ENCODE measurements at places on chromosomes 12 and 14. TPM values are rescaled to one million over a fixed set of nuclear protein-coding genes. Genes with fewer than 3 reads are reported as not detected.

GRCh38 chr14:94391281-94391975, 3.0 kb upstream of the SERPINA1 start:
- no peaks in the 10 kb centered on the region for H3K27me3 ChIP-seq
- H3K27ac ChIP-seq = no peak overlapping the region
- H3K4me3 ChIP-seq = no peak overlapping the region

GRCh38 chr12:112546996-112547395, 128.2 kb downstream of the PTPN11 start:
- no peaks in the 10 kb centered on the region for H3K27me3 ChIP-seq
- no peaks in the 10 kb centered on the region for H3K36me3 ChIP-seq
- no peak overlapping the region for H3K27ac ChIP-seq
- H3K4me3 ChIP-seq = no peak overlapping the region
- no peak for DNase-seq

DNA sequence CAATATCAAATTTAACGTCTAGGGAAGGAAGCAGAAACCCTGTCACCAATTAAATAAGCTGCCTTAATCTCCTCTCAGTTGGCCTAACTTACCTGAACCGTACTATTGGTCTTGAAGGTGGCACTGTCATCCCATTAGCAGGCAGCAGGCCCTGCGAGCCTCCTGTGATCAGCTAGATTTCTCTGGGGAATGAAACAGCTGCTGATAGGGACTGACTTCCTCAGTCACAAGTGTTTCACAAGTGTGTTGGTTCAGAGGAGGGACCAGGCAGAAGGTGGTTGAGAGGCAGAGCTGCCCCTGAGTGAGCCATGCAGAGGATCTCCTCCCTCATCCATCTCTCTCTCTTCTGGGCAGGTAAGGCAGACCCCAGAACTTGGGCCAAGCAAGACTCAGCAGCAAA, 166.8 kb downstream of the DAD1 start:
- no peak overlapping the region for H3K27ac ChIP-seq
- peaks cover 12% of the 10 kb centered on the region for H3K4me1 ChIP-seq
- H3K4me3 ChIP-seq = no peak overlapping the region
- no peak for DNase-seq

DNA sequence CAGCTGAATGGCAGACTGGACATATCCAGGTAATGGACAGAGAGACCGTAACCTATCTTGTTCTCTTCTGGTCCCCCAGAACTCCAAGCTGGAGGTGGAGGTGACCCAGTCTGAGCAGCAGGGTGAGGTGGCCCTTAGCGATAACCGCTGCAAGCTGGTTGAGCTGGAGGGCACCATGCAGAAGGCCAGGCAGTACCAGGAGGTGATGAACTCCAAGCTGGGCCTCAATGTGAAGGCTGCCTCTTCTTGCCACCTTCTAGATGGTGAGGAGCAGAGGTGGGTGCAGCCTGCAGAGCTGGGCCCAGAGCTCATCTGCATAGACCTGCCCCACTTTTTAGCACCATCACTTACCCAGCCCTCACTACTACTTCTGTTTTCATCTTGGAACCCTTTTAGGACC, 7.2 kb upstream of the KRT86 start:
- no peaks in the 10 kb centered on the region for H3K36me3 ChIP-seq
- no peaks in the 10 kb centered on the region for H3K27me3 ChIP-seq

DNA sequence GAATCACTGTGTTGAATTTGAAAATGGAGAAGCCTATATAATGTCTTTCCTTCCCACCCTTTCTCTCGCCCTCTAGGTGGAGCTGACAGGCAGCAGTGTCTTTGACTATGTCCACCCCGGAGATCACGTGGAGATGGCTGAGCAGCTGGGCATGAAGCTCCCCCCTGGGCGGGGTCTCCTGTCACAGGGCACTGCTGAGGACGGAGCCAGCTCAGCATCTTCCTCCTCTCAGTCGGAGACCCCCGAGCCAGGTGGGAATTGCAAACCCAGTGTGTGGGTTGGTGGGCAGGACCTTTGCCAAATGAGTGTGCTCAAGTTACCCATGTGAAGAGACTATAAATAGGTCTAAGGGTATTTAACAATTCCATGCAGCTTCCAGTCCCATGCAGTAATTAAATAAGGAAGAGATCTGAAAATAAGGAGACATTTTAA, 274.7 kb downstream of the EGLN3 start:
- peaks cover 8% of the 10 kb centered on the region for H3K4me1 ChIP-seq
- H3K36me3 ChIP-seq = no peaks in the 10 kb centered on the region
- no peak overlapping the region for H3K27ac ChIP-seq
- DNase-seq = peak; percentile 60
- no peaks in the 10 kb centered on the region for H3K27me3 ChIP-seq

DNA sequence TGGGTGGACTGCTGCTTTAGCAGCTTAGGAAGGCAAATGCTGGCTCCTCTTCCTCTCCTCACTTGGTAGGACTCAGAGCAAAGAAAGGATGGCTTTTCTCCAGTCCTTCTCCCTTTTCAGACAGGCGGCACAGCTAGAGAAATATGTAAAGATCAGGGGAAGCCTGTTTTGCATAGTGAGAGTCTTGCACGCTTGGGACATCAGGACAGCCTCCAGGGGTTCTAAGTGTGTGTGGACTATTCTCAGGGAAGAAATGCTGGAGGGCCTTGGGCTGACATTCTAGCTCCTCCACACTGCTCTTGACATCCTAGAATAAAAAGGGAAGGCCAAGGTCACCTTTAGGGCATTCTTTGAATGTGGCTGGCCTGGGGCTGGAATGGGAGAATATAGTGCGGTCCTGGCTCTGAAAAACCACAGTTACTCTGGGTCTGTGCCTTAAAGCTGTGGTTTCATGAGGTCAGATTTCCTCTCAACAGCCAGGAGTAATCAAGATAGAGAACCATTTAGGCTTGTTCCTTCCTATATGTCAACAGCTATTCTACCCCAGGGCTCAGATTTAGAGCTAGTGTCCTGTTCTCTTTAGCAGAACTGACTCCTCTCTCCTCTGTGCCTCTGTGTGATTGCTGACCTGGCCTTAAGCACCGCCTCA, 24.3 kb downstream of the CMA1 start:
- no peak overlapping the region for H3K4me3 ChIP-seq
- H3K36me3 ChIP-seq = no peaks in the 10 kb centered on the region
- no peak for DNase-seq
- H3K27ac ChIP-seq = no peak overlapping the region

- no peak for DNase-seq
- peak overlapping the region; percentile 55 for H3K27ac ChIP-seq
- H3K27me3 ChIP-seq = no peaks in the 10 kb centered on the region
- no peaks in the 10 kb centered on the region for H3K36me3 ChIP-seq
- peaks cover 39% of the 10 kb centered on the region for H3K4me1 ChIP-seq
Observed at GRCh38 chr14:92997343-92998061, 74.6 kb downstream of the CHGA start.

GRCh38 chr14:57389646-57390036, 745 bp upstream of the NAA30 start:
- DNase-seq = no peak
- peak overlapping the region; percentile 91 for H3K4me3 ChIP-seq
- no peaks in the 10 kb centered on the region for H3K27me3 ChIP-seq
- no peaks in the 10 kb centered on the region for H3K36me3 ChIP-seq

GRCh38 chr12:113048716-113049127, 7.8 kb upstream of the DTX1 start:
- no peaks in the 10 kb centered on the region for H3K27me3 ChIP-seq
- H3K4me3 ChIP-seq = no peak overlapping the region
- DNase-seq = no peak
- no peaks in the 10 kb centered on the region for H3K36me3 ChIP-seq
- H3K27ac ChIP-seq = no peak overlapping the region
- H3K4me1 ChIP-seq = no peaks in the 10 kb centered on the region

DNA sequence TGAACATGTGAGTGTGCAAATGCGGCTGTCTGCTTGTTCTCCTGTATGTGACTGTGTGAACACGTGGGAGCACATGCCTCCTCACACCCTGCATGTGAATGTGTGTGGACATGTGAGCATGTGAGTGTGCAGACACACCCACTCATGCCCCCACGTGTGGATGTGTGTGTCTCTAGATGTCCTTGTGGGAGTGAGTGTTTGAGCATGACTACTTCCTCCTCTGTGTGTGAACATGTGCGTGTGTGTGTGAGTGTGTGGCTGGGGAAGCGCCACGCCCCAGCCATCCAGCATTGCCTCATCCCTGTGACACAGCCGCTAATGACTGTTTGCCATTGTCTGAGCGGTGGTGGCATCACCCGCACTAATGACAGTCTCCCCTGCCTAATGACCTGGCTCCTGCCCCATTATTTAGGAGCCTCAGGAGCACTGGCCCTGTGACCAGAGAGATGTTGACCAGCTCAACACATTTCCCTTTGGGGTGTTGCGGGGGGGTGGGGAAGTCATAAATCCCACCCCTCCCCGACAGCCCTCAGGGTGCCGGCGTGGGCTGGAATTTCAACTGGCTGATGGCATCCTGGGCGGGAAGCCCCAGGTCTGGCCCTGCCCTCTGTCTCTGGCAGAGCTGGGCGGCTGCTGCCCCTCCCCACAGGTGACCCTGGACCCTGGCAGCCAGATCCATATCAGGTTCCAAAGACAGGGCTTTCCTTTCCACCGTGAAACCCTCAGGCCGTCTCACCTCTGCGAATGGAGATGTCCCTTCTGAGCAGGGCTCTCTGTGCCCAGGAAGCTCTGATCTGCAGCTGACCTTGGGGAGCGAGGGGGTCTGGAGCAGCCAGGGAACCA, 11.5 kb upstream of the KRT80 start:
- no peaks in the 10 kb centered on the region for H3K36me3 ChIP-seq
- peak; percentile 75 for DNase-seq
- no peaks in the 10 kb centered on the region for H3K27me3 ChIP-seq
- H3K4me1 ChIP-seq = no peaks in the 10 kb centered on the region
- H3K4me3 ChIP-seq = no peak overlapping the region

- no peaks in the 10 kb centered on the region for H3K27me3 ChIP-seq
- no peak overlapping the region for H3K27ac ChIP-seq
- H3K36me3 ChIP-seq = no peaks in the 10 kb centered on the region
- H3K4me3 ChIP-seq = no peak overlapping the region
- DNase-seq = no peak
Observed at GRCh38 chr12:83826112-83826511, 1086.5 kb downstream of the SLC6A15 start.

GRCh38 chr12:122669397-122670070, 33.6 kb downstream of the HCAR2 start:
- no peak overlapping the region for H3K27ac ChIP-seq
- DNase-seq = no peak
- no peak overlapping the region for H3K4me3 ChIP-seq
- no peaks in the 10 kb centered on the region for H3K27me3 ChIP-seq

DNA sequence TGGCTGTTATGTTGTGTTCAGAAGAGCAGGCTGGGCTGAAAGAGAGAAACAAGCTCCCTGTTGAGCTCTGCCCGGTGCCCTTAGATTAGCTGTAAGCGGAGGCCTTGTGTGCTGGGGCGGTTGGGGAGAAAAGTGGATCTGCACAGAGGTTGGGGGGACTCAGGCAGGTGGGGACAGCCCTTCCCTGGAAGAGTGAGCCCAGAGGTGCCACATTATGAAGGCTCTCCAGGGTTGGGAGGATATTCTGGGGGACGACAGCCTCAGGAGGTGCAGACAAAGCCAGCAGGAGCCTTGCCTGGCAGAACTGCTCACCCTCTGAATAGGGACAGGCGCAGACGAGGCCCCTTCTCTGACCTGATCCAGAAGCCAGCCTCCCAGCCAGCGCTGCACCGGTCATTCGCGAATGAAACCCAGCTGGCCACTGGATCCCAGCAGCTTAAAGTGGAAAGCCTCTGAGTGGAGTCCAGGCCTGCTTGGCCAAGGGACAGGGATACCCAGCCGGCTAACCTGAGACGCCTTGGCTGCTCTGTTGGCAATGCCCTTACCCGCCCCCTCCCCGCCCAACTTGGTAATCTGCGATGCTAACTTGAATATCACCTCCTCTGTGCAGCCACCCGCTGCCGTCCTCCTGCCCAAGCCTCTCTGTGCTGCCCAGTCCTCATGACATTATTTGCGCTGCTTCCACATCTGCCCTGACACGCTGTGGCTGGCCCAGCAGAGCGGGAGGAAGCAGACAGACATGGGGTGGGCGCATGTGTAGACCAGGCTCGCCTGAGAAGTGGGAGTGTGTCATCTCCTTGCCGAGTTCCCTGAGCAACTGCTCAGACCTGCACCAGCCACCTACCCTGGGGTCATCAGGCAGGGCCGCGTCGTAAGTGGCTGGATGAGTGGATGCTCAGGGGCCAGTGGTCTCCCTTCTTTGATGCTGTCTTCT, 5.6 kb downstream of the HIP1R start:
- H3K36me3 ChIP-seq = no peaks in the 10 kb centered on the region
- peaks cover 8% of the 10 kb centered on the region for H3K4me1 ChIP-seq
- no peaks in the 10 kb centered on the region for H3K27me3 ChIP-seq
- H3K4me3 ChIP-seq = no peak overlapping the region
- no peak for DNase-seq
- H3K27ac ChIP-seq = no peak overlapping the region

GRCh38 chr14:32457213-32457920, 128.3 kb downstream of the AKAP6 start:
- peaks cover 47% of the 10 kb centered on the region for H3K4me1 ChIP-seq
- H3K4me3 ChIP-seq = no peak overlapping the region
- no peaks in the 10 kb centered on the region for H3K36me3 ChIP-seq

DNA sequence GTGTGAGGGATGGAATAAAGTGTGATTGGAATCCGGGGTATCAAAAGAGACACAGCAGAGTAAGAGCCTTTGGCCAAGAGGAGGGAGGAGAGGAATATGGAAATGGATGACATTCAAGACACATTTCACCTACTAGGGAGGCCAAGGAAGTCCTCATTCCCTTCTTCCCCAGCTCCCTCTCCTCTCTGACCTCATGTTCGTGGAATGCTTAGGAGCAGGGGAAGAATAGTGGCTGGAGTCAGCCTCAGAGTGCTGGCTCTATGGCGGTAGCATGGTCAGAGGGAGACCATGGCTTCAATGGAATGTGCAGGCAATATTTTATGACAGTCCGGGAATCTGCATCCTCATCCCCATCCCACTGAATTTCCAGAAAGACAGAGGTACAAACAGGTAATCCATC, 196.6 kb downstream of the EGLN3 start:
- no peak overlapping the region for H3K27ac ChIP-seq
- H3K36me3 ChIP-seq = no peaks in the 10 kb centered on the region
- H3K4me1 ChIP-seq = no peaks in the 10 kb centered on the region
- no peak overlapping the region for H3K4me3 ChIP-seq

GRCh38 chr12:42686514-42687172, 97.1 kb upstream of the PRICKLE1 start:
- no peak overlapping the region for H3K4me3 ChIP-seq
- no peaks in the 10 kb centered on the region for H3K4me1 ChIP-seq
- no peaks in the 10 kb centered on the region for H3K27me3 ChIP-seq
- H3K27ac ChIP-seq = no peak overlapping the region
- no peak for DNase-seq

DNA sequence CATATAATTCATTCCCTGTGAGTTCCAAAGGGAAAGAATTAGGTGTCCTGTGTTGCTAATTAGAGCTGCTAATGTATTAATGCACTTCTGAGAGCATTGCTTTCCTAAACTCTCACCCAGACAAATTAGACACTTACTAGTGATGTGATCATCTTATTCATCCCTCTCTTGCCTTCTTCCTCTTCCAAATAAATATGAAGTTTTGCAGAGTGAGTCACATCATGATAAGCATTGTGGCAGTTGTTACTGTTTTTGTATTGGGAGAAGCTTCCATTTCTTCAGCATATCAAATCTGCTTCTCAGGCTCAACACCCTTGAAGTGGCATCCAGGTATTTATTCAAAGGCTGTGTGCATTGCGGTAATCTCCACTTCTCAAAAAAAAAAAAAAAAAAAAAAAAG, 37.3 kb upstream of the E2F7 start:
- H3K27me3 ChIP-seq = no peaks in the 10 kb centered on the region
- DNase-seq = no peak
- H3K36me3 ChIP-seq = no peaks in the 10 kb centered on the region
- no peak overlapping the region for H3K4me3 ChIP-seq
- H3K27ac ChIP-seq = no peak overlapping the region

ETFBKMT gene
- total RNA-seq = 3.1 TPM

NYNRIN gene
- total RNA-seq = 7.1 TPM

LRRC23 gene
- total RNA-seq = 12.2 TPM

LMNTD1 gene
- not detected for total RNA-seq

CARMIL3 gene
- 0.14 TPM for total RNA-seq

Data from sigmoid colon (tissue), 7 donors.